GM12891 (cell line): ENCODE measurements at places on chromosomes 3 and 15.

- DNase-seq: no peak
These were observed 99.8 kb downstream of the GREM1 start for GRCh38 chr15:32817577-32817976.

DNA sequence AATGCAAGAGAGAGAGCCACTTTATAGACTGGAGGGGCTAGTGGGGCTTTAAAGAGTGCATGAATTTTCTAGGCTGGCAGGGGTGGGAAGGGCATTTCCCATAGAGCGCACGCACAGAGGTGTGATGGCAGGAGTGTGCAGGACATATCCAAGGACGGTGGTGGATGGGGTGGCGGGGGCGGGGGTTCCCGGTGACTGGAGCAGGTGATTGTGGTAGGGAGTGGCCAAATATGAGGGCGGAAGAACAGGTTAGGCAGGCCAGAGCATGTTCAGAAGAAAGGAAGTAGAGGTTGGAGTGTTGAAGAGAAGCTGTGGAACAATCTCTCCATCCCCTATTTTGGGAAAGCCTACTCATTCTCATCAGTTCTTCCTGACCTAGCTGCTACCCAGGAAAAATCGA is 18.1 kb downstream of the FAM81A start:
- no peak for DNase-seq

DNA sequence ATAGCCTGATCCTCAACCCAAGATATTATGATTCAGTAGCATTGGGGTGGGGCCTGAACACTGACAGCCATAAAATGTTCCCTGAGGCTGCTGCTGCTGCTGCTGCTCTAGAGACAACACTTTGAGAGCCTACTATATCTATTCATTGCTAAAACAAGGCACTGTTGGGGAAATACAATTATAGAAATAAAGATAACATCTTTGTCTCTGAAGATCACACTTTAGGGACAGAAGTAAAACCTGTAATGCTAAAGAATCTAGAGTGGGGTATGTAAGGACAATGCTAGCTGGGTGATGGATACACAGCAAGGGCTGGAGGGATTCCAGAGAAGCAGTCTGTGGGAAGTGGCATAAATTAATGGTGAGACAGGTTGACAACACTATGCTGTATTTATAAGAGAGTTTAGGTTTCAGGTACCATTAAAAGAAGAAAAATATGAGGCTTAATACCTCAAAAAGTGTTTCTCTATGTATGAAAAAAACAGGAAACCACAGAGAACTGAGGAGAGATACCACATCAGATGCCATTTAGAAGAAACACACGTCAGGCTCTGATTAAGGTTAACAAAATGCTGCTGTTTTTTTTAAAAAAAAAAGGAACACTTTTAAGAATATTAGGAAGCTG is 115.9 kb downstream of the CBLB start:
- no peak for DNase-seq

- no peak for DNase-seq
These were observed 3.1 kb downstream of the FOXL2NB start for GRCh38 chr3:138950006-138950644.

GRCh38 chr15:66798426-66799061 is 96.5 kb downstream of the SMAD6 start:
- DNase-seq: no peak

DNA sequence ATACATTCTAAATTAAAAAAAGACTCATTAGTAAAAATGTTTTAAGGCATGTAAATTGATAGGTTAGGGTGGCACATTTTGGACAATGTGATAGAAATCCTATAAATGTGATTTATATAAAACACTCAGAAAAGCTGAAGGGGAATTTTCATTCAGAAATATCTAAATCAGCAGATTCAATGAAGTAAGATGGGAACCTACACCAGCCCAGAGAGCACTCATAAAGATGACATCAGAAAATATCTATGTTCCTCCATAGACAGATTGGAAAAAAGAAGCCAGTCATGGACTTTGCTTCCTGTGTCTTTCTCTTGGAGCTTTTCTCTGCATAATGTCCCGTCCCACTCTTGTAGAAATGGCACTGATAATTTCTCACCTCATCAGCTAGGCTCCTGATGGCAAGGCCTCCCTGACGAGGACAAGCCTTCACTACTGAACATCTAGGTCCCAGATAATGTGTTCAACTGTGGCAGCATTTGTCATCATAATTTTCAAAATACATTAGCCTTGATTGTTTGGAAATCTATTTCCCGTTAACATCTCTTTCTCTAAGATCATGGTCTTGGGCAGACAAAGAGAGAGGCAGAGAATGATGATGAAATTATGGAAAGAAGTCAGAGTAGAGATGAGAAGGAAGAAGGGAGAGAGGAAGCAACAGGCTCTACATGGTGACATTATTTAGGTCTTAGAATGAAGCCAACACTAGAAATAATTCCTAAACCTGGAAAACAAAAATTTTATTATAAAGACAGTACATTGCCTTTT is 354.4 kb downstream of the NTRK3 start:
- no peak for DNase-seq

DNA sequence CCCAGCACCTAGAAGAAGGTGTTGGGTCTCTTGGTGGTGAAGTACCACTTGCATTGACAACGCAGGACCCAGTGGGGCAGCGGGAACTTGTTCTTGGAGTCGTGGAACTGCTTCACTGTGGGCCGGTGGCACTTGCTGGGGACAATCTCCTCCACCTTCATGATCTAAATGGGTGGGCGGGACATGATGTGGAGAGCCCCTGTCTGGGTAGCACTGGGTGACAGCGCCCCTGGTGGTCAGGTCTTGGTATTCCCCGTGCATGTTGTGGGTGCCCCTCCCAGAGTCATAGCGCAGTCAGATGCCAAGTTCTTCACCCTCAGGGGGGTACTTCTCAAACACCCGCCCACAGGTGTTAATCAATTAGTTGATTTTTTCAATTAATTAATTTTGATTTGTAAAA is 60.2 kb downstream of the AGBL1 start:
- DNase-seq: no peak

- DNase-seq: no peak
These were observed 39.8 kb downstream of the ACSBG1 start for GRCh38 chr15:78194568-78194925.

DNA sequence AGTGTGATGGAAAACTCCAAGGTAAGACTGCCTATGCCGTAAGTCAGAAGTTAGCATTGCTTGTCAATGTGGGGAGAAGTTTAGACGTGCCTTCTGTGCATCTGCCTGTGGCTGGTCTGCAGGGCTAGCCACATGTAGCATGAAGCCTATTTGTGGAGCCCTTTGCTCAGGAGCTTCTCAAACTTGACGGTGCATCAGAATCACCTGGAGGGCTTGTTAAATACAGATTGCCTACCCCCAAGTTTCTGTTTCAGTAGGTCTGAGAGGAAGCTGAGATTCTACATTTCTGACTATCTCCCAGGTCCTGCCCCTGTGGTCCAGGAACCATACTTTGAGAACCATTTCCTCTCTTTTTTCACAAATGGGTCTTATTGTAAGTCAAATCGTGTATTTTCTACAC is 292.1 kb upstream of the TPM1 start:
- no peak for DNase-seq

GRCh38 chr3:196639483-196640296 is at the start of gene NRROS:
Gene NRROS (plus strand): TSS chr3:196639694. CDS start chr3:196654540, 14,846 bp downstream.
- peak; percentile 73 for DNase-seq

DNA sequence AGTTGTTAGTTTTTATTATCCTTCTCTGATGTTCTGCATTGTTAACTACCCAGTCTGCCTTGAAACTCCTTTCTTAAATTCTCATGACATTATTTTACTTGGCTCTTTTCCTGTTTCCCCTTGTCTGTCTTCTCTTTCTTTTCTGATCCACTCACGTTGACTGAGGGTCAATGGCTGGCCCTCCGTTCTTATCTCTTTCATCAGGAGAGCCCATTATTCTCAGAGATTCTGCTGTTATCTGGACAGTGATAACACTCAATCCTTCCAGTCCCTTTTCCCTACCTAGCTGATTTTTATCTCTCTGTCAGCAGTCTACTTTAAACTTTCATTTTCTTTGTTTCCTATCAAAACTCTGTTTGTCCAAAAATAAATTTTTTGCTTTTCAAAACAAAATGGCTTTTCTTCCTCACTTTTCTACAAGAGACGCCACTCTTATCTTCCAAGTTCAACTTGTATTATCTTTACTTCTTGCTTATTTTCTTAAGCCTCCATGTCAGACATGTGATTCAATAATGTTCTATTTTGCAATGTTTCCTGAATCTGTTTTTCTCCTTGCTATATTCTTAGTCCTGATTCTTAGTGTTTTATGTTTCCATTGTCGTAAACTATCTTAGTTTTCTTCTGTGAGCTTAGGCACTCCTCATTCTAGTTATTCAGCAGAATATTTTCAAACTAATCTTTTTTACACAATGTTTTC is 120.2 kb downstream of the NEDD4 start:
- DNase-seq: no peak

DNA sequence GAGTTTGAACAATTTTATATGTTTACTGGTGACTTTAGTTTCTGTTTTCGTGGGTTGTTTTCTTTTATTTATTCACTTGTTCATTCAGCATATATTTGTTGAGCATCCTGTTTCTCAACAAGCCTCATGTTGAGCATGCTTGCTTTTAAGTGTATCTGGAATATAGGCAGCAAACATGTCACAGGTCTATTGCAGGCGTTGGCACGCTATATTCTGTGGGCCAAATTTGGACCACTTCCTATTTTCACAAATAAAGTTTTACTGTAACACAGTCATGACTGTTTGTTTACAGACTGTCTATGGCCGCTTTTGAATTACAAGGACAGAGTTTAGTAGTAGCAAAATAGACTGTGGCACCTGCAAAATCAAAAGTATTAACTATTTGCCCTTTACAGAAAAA is 89.6 kb downstream of the THRB start:
- DNase-seq: no peak

- DNase-seq: no peak
These were observed 22.6 kb downstream of the CLDN18 start for GRCh38 chr3:138032567-138032966.

DNA sequence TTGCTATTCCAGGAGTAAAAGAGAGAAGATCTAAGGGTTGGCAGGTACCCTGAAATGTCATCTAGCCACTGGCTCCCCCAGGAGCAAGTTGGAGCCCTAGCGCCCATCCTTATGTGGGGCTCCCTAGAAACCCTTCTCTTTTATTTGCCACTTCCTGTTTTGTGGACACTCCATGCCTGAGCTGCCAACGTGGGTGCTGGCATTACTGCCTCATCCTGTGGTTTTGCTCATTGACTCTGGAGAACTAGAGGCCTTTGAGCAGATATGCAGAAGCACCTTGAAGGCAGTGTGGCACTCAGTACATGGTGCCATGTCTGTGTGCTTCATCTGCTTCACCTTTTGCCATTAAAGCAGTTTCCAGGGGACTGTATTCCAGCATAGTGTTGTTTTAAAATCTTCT is 8.1 kb downstream of the EDEM1 start:
- DNase-seq: no peak

- no peak for DNase-seq
These were observed 153.1 kb downstream of the LIPC start for GRCh38 chr15:58584789-58585461.

DNA sequence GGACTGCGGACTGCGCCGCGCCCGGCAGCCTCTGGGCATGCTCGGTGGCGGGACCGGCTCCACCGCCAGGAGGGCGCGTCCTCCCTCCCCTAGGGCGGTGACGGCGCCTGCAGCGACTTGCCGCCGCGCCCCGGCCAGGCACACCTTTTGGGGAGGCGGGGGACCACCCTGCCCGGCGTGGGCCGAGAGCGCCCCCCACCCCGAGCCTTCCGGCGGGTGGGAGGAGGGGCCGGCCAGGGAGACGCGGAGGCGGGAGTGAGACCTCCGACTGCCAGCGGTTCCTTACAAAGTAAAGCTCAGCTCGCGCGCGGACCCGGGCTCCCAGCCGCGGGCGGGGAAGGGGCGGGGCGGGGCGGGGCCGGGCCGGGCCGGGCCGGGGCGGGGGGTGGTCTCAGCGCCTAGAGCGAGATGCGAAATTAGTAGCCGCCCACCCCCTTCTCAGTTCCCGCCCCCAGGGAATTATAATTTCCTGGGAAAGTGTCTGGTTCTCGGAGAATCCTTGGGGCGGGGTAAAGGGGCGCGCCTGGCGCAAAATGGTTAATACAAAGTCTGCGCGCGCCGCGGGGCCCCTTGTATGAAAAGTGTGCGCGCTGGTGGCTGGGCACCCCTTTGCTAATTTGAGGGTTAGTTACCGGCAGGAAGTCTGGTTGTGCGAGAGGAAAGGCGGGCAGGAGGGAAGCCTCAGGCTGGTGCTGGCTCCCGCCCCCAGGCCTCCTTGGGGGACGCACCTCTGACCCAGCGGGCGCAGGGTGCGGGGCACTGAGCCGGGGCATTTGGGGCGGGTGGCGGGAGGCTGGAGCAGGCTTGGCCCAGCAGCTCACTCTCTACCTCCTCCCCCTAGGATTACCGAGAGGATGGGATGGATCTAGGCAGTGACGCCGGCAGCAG is 224.8 kb upstream of the IL12A start:
- peak; percentile 73 for DNase-seq

- DNase-seq: no peak
These were observed 78.3 kb downstream of the MCF2L2 start for GRCh38 chr3:183350164-183350563.

DNA sequence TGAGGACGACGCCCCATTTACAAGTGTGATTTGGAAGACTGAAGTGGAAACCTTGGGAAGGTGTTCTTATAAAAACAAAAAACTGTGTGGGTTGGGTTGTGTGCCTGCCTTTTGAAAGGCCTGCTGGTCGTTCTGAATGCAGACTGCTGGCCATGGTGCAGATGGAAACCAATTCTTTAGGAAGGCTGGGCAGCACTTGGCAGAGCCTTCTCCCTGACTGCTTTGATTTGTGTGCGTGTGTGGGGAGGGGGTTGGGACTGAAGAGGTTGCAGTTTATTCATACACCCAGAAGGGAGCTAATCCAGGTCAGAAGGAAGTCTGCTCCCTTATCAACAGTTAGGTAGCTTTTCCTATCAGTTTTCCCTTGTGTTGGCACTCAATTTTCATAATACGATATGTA is 288.7 kb downstream of the SOX2 start:
- no peak for DNase-seq

GRCh38 chr15:66617137-66618090 is 51.6 kb upstream of the LCTL start:
- no peak for DNase-seq

DNA sequence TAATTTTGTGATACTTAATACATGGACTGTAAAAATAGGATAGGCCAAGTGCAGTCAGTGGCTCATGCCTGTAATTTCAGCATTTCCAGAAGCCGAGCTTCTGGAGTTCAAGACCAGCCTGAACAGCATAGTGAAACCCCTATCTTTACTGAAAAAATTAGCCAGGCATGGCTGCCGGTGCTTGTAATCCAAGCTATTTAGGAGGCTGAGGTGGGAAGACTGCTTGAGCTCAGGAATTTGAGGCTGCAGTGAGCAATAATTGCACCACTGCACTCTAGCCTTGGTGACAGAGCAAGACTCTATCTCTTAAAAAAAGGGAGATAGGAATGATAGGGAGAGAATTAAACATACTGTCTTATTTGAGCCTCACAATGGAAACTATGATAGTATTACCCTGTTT is 51.0 kb downstream of the GMPS start:
- no peak for DNase-seq

GRCh38 chr15:101020451-101020850 is 101.3 kb downstream of the LRRK1 start:
- DNase-seq: no peak

DNA sequence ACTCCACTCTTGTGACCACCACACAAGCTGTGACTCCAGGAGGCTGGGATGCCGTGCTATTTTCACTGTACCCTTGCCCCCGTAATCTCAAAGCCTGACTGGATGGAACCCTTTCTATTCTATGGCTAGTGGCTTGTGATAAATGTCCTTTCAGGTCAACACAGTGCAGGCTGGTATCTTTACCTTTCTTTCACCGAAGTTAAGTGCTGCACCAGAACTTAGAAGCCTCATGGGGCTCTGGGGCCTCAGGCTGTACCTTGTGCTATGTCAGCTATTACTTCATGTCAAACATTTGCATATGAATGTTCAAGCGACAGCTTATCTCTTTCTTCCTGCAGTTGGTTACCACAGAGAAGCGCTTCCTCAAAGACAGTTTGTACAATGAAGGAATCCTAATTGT is 66.8 kb downstream of the RPL39L start:
- no peak for DNase-seq
